ENCODE measurements at places on chromosomes 3 and 15.

GRCh38 chr3:186821429-186822387 is 15.4 kb upstream of the RFC4 start:
- no peak for DNase-seq

- DNase-seq, result no peak
Observed at GRCh38 chr15:57675481-57676181, 30.9 kb upstream of the POLR2M start.

DNA sequence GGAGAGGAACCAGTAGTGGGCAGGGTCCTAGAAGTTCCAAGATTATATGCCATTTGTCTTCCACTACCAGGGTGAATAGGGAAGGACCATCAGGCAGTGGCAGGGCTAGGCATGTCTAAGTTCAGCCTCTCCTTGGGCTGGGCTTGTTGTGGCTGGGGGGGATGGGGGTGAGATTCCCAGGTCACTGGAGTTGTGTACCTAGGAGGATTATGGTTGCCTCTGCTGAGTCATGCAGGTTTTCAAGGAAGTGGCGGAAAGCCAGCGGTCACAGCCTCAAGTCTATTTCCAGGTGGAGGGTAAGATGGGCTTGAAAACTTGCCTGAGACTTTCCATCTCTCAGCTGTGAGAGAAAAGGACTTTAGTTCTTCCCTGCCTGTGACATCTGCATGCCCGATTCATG is 1407.1 kb downstream of the SI start:
- DNase-seq, result no peak

- no peak for DNase-seq
Observed at GRCh38 chr3:150443331-150443741, 35.2 kb downstream of the TSC22D2 start.

DNA sequence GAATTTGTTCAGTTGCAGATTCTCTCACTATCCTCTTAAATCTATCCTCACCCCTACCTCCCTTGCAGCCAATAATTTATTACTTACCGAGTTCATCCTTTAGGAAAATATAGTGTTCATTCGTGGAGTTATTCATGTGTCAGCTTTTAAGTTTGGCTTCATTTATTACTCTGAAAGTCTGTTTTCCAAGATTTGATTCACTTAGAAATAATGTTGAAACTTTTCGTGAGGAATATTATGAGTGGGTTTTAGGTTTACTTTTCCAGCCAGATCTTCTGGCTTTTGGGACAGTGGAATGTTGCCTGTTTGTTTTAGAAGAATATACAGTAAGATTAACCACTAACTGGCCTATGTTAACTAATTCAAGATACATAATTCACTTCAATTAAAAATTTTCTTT is 161.0 kb upstream of the CGNL1 start:
- no peak for DNase-seq

- no peak for DNase-seq
Observed at GRCh38 chr3:152646004-152646403, 188.9 kb upstream of the P2RY1 start.

- no peak for DNase-seq
Observed at GRCh38 chr3:29936054-29936453, 655.2 kb downstream of the RBMS3 start.

- DNase-seq, result no peak
Observed at GRCh38 chr3:125213364-125213755, 812 bp upstream of the SLC12A8 start.

- no peak for DNase-seq
Observed at GRCh38 chr3:41989518-41989917, 27.6 kb upstream of the ULK4 start.

DNA sequence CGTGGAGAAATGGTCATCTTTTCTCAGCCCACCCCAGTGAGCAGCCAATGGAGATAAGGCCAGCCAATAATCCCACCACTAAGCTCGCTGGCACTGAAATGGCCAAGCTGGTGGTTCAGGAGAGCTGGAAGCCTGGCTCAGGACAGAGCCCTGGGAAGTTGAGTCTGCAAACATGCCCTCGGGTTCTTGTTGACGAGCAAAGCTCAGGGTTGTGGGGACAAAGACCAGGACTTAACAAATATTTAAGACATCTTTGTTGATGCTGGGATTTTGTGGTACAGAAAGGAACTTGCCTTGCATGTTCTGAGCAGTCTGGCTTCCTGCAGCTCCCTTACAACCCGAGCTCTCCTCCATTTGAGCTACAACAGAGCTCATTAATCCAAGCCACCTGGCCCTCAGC is 4.4 kb downstream of the FAH start:
- no peak for DNase-seq

DNA sequence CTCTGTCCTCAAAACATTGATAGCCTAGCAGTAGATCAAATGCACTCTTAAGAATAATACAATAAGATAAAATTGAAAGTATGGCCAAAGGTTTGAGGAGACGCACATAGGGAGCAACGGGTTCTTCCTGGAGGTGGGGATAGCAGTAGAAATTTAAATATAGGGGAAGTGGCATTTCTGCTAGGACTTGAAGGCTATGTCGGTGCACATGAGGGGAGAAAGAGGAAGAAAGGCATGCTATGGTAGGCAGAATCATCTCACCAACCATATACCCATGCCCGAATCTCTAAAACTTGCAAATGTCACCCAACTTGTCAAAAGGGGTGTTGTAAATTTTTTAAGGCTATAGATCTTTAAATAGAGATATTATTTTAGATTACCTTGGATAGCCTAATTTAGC is 735.1 kb upstream of the LMCD1 start:
- DNase-seq, result no peak

GRCh38 chr15:35858707-35859106 is 312.7 kb upstream of the DPH6 start:
- no peak for DNase-seq

DNA sequence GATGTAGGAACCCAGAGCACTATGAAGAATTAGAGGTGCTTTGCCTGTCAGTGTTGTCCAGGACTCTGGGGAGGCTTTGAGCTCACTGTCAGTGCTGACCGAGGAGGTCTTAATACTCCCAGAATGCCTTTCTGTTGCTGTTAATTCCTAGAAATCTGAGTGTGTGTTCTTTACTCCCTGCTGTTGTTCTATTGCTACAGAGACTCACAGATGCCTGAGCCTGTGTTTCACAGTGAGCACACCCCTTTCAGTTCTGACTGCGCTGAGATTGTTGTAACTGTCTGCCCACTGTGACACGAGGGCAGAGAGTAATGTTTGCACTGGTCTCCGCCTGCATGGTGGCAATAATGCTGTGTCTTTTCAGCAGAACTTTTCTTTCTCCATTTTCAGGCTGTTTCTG is 162.9 kb downstream of the RYR3 start:
- no peak for DNase-seq

DNA sequence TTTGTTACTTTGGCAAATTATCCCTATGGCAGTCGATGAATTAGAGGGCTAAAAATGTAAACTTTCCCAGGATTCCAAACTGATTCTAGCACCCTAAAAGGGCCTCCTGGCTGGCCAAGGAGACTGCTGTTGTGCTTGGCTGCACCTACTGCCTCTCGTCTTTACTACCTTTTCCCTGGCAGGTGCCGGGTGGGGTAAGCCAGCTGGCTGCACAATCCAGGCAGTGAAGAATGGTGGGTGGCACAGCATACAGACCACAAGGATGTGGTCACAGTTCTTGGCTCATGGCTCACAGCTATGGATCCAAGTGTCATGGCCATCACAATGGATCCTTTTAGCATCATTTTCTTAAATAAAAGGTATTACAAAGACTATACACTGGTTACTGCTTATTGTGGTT is 20.7 kb upstream of the SLC25A26 start:
- DNase-seq, result no peak

DNA sequence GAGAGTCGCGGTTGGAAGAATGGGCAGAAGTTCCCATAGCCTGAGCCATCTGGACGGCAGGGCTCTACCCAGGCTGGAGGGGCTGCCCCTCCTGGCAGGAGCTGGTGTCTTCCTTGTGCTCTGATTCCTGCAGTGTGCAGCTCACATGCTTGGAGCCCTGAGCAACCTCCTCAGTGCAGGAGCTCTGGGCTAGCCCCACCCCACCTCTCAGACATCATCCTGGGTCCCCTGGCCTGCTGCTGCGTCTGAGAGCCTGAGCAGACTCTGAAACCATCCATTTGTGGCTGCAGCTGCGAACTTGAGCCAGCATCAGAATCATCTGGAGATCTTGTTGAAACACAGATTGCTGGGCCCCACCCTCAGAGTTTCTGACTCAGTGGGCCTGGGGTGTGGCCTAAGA is 42.8 kb downstream of the POMGNT2 start:
- no peak for DNase-seq

- DNase-seq, result no peak
Observed at GRCh38 chr3:173930251-173930650, 532.7 kb downstream of the NLGN1 start.

DNA sequence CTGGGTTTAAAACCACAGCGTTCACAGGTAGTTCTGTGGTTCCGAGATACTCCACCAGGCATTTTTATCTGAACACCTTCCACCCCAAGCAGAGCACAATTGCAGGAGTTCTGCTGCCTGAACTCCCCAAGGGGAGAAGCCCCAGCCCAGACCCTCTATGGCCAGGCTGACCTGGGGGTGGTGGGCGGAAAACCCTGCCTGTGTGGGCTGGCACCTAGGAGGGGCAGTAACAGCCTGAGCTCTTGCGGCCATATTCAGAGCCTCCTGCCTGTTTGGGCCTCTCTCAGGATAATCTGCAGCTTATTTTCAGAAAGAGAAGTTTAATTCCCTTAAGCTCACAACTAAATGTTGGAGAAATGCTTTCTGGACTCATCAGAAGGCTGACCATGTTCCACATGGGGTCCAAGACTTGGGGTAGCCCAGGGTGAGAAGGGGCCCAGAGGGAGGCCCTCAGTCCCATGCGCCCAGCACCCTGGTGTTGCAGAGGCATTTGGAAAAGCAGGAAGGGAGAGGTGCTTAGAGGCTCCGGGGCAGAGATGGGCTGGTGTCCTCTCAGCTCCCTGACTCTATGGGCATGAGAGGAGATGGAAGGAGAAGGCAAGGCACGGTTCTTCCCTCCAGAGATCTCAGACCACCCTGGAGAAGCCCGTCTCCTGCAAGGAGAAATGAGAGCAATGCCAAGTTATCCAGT is 195.6 kb upstream of the TPM1 start:
- DNase-seq, result no peak

DNA sequence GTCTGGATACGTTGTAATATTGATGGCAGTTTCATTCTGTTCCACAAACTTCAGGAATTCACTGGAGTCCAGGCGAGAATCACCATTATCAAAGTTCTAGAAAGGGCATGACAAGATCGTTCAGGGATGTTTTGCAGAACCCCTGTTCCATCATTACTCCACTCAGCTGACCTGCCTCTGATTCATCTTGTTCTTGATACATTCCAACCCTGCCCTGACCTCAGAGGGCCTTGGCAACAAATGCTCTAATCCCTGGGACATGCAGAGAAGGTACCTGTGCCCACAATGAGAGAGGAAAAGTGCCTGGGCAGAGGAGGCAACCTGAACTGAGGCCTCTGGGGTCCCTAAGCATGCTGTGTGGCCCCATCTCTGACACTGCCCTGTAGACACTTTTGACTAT is 45.9 kb downstream of the FSTL1 start:
- no peak for DNase-seq

GRCh38 chr3:13501958-13502790 is 22.1 kb downstream of the HDAC11 start:
- DNase-seq, result no peak

DNA sequence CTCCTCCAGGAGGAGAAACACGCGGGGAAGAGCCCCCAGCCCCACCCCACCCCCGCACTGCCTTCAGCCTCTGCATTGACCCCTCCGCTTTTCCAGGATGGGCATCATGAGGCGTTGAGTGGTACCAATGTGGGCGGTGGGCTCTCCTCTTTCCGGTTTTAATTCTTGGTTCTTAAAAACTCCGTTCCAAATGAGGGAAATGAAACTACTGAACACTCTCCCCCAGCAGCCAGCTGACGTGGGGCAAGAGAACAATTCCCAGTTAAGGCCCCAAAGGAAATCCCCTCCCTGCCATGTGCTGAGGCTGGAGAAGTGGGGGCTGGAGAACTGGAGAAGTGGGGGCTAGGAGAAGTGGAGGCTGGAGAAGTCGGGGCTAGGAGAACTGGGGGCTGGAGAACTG is 5.3 kb upstream of the NRROS start:
- DNase-seq, result no peak

DNA sequence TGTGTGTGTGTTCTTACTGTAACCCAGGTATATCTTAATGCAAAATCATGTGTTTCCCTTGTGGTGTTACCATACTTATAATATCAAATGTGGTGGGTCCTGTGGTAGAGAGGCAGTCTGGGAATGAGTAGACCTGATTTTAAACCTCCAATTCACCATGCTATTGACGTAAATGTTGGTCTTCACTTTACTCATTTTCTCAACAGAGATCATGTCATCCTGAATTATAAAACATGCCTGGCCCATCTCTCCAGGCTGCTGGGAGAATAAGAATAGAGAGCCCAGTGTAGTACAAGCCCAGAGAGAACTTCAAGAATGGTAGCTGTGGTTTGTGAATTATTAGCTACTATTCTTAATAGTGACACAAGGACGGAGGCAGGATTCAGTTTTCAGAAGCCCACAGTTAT is 88.1 kb downstream of the MBNL1 start:
- DNase-seq, result no peak

DNA sequence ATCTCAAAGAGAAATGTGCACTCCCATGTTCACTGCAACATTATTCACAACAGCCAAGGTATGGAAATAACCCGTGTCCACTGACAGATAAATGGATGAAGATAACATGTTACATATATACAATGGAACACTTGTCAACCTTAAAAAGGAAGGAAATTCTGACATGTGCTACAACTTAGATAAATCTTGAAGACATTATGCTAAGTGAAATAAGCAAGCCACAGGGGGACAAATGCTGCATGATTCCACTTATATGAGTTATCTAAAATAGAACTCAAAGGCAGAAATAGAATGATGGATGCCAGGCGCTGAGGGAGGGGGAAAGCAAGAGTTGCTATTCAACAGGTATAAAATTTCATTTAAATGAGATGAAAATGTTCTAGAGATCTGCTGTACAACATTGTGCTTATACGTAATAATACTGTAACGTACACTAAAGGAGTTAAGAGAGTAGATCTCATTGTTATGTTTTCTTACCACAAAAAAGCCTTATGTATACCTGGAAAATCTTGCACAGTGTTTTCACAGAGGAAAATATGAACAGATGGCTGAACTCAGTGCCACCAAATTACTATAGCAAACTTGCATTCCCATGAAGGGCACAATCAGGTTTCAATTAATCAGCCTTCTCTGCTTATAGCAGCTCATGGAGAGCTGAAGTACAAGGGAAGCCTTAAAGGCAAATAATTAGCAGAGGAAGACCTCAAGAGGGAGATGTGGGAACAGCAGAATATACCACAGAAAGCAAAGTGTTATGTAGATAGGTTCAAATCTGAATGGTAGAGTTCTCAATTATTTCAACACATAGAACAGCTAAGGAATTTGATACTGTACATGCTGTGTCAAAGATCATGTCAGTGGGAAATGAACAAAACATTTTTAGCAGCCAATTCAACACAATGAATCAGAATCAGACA is 8.1 kb upstream of the VPS39 start:
- DNase-seq, result no peak

DNA sequence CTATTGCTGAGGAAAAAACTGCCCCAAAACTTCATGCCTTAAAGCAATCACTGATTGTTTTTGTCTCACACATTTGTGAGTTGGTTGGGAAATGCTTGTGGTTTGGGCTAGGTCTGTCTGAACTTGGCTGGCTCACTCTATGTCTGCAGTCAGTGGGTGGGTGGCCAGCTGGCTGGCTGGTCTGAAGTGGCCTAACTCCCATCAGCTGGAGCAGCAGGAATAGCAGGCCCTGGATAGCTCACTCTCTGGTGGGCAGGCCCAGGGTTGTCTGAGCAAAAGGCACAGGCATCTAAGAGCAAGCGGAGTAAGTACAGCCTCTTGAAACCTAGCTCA is 37.7 kb upstream of the PRR20G start:
- no peak for DNase-seq

GRCh38 chr15:87907676-87908446 is 348.7 kb downstream of the NTRK3 start:
- DNase-seq, result no peak

All from stimulated activated CD8-positive, alpha-beta memory T cell treated with anti-CD3 and anti-CD28 coated beads, Interleukin-4, amount 100 ng/mL, for 1 hour (primary cell).